ENCODE measurements at places on chromosomes 5 and 9. TPM values are rescaled to one million over a fixed set of nuclear protein-coding genes. Genes with fewer than 3 reads are reported as not detected.

REEP2 gene
- 1.6 TPM for total RNA-seq

TAF11L5 gene
- not detected for total RNA-seq

INSYN2B gene
- not detected for total RNA-seq

CARD6 gene
- total RNA-seq = 3.4 TPM

WNK2 gene
- total RNA-seq = 12.5 TPM

C5orf22 gene
- 13.9 TPM for total RNA-seq

FAM221B gene
- under 0.01 TPM for total RNA-seq

IFNE gene
- total RNA-seq = 0.09 TPM

INSL6 gene
- not detected for total RNA-seq

RNF183 gene
- total RNA-seq = 0.24 TPM

MEF2C gene
- total RNA-seq = 12.8 TPM

CATSPER3 gene
- 0.19 TPM for total RNA-seq

SPATA31E1 gene
- total RNA-seq = not detected

DNA sequence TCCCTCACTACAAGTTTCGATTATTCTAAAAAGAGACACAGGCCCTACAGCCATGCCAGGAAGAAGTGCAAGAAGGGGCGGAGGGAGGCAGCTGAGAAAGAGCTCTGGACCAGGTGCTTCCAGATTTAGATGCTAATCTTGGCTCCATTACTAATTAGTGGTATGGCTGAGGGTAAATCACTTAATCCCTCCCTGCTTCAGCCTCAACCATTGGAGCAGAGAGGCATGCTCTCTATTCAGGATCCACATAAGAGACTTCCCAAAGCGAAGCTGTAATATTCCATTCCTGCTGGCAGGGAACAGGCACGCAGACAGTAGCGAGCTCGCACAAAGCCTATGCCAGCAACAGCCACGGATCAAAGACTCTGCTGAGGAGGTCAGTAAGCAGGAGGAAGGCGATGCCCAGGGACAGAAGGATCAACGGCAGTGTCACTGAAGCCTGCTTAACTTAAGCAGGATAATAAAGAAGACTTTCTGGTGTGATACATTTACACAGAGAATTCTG, 24.2 kb downstream of the LIFR start:
- no peak for DNase-seq

DNA sequence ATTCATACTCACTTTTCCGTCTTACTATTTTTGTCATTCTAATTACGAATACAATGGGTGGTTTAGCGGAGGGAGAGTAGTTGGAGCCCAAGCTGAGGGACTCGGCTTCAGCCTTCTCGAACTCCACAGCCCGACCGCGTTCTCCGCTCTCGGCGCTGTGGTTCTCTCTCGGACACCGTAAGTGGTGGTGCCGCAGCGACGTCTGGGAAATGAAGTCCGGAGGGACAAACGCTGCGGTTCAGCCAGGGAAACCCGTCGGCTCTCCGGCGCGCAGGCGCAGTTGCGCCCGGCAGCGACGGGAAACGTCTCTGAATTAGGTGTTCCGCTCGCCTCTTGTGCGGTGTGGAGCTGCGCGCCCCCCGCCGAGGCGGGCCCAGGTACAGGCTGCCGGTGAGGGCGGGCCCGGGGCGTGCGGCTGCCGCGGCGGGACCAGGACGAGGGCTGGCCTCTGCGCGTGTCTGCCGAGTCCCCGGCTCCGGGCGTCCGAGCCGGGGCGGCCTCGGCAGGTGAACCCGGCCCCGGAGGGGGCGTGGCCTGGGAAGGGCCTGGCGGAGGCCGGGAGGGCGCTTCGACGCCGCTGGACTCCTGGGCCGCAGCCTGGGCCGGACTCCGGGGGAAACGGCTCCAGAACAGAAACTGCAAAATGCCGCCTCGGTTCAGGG, at the start of gene ZNF879:
ZNF879 (plus strand) TSS at position 277 of the 662 bp plus-strand sequence. CDS start 1,201 bp downstream, outside the sequence.
- DNase-seq = peak; percentile 93

- DNase-seq = no peak
Measured at GRCh38 chr5:142133330-142134206, 25.0 kb downstream of the NDFIP1 start.

DNA sequence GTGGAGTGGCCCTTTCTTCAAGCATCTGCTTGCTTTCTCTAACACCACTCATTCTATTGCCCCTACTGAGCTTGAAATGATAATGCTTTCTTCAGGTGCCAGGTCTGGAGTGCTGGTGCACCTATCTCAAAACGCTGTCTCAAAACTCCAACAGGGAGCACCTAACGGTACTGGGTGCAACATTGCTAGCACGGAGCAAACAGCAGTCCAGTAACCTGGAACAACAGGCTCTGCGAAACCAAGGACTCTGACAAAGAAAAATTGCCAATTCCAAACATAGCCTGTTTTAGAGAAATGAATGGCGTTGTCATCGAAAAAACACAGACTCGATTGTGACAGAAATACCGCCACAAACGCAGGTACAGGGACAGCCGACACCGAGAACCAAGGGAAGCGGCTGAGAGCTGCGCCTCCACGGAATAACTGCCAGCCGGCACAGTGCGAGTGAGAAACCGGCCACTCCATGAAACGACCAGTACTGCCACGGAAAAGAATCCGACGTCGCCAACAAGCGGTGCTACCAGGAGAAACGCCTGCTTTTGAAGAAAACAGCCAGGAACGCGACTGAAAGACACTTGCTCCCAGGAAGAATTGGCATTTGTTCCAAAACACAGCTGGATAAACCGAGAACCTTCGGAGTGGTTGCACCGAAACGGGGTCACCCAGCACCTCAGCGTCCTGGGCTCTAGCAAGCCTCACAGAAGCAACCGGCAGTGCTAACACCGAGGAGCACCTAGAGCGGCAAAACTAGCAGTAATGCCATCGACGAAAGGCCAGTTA, 3.1 kb downstream of the ANXA2R start:
- no peak for DNase-seq

GRCh38 chr5:150763023-150763769, 4.4 kb upstream of the DCTN4 start:
- no peak for DNase-seq

GRCh38 chr5:143474616-143475015, 71.1 kb upstream of the NR3C1 start:
- DNase-seq = no peak

DNA sequence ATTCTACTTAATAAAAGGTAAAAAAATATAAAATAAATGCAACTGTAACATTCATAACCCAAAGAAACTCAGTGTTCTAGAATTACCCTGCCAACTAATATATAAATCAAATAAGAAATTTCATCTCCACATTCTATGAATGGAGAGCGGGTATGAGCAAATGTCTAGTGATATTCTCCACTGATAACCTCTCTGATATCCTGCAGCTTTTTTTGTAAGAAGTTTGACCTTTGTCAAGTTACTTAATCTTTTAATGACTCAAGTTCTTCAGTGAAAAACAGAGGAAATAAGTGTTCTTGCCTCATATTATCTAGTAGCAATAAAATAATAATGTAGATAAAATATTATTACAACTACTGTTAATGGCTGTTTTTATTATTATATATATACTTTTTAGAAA, 1275.6 kb upstream of the CDH9 start:
- no peak for DNase-seq

- DNase-seq = no peak
Measured at GRCh38 chr5:39076757-39077728, 2.8 kb upstream of the RICTOR start.

GRCh38 chr5:123700624-123701287, 188.8 kb downstream of the CSNK1G3 start:
- no peak for DNase-seq

DNA sequence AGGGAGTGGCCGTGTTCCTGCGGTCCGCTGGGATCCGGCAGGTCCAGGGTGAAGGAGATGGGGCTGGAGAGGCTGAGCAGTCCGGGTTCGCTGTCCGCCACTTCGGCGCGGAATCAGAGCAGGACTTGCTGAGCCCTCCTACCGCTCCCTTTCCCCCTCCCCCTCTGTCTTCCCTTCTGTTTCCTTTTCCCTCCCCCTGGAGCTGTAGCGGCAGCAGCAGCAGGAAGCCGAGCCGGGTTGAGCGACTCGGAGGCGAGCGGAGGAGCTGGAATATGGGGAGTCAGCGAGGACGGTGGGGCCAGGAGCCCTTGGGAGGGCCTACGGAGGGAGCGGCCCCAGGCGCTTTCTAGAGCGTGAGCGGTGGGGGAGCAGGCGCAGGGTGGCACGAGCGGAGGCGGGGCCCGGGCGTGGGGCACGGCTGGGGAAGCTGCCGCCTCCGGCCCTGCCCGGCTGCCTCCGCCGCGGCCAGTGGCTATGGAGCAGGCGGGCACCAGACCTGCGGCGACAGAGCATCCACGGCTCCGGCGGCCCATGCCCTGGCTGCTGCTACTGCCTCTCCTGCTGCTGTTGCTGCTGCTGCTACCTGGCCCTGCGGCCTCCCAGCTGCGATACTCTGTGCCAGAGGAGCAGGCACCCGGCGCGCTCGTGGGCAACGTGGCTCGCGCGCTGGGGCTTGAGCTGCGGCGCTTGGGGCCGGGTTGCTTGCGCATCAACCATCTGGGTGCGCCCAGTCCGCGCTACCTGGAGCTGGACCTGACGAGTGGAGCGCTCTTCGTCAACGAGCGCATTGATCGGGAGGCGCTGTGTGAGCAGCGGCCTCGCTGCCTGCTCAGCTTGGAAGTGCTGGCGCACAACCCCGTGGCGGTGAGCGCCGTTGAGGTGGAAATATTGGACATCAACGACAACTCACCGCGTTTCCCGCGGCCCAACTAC, at the start of gene PCDHAC2:
PCDHAC2 (plus strand) TSS at position 184 of the 933 bp plus-strand sequence; CDS start at position 475, 291 bp downstream.
- no peak for DNase-seq

DNA sequence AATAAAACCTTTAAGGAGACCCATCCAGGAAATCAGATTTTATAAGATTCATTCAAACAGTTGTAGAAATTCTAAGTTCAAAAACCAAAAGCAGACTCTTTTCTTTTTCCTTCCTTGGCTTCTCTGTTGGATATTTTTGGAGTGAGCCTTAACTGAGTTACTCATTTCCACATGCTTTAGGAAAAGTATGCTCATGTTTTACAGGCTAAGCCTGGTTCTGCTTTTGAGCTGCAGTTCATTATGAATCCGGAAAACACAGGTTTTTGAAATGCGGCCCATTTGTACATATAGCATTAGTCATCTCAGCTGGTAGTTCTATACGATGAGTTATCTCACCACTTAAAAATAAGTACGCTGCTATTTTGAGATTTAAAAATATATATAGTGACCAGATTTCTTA, 156.6 kb upstream of the DMRT1 start:
- no peak for DNase-seq

- no peak for DNase-seq
Measured at GRCh38 chr9:18896531-18897179, 136.4 kb downstream of the SAXO1 start.

- no peak for DNase-seq
Measured at GRCh38 chr5:117973785-117974184, 1014.6 kb downstream of the DTWD2 start.

GRCh38 chr9:38443597-38443996, 19.3 kb upstream of the IGFBPL1 start:
- no peak for DNase-seq

DNA sequence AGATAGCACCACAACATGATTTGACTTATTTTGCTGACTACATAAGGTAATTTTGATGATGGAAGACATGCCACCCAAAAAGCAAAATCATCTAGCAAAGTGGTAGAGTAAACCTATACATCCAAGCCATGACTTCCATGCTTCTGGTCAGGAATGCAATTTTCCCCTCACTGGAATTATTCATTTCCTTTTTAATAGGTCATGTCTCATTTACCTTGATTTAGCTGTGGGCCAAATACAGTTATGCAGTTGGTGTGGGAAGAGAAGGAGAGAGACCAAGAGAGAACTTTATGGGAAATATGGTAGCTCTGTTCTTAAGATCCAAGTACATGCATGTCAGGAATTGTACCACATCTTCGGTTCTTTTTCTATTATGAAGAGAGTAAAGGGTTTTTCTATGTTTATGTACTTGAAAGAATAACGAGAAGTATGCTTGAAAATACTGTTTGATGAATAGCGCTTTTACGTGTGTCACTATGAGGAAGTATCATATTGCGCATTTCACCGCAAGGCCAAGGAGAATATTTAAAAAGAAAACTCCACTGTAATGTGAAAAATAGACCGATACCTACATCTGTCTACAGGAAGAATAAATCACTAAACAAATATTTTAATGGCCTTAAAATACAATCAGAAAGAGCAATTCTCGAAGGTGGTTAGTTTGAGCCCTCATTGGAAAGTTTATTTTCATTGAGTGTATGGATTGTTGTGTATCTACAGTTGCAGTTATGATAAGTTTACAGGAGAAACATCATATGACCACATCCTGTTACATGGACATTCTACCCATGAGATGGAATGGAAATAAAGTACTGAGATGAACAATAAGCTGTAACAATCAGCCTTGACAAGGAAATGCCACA, 134.0 kb downstream of the FOXD1 start:
- no peak for DNase-seq

GRCh38 chr5:73996151-73996755, 370.3 kb downstream of the ARHGEF28 start:
- DNase-seq = no peak

- DNase-seq = peak; percentile 47
Measured at GRCh38 chr5:4295663-4296339, 700.2 kb downstream of the IRX1 start.

GRCh38 chr5:69213513-69214215, 21.0 kb upstream of the CDK7 start:
- no peak for DNase-seq

DNA sequence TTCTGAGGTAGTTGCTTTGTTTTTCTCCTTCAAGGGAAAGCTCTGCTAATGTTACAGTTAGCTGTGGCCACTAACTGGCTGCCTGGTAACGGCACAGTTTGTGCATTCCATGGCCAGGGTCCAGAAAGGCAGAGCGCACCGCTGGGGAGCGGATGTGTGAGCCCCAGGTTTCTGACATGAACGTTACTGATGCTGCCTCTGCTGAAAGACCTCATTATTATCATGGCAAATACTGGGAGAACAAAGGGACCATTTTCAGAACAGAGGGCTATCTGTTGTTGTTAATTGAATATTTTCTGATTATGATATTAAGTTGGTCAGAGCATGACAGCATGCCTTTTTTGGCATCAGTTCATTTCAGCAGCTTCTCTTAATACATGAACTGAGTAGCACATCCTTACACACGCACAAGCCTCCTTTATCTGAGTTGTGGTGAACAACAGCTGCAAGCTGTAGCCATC, 134.1 kb downstream of the NUDT12 start:
- no peak for DNase-seq

DNA sequence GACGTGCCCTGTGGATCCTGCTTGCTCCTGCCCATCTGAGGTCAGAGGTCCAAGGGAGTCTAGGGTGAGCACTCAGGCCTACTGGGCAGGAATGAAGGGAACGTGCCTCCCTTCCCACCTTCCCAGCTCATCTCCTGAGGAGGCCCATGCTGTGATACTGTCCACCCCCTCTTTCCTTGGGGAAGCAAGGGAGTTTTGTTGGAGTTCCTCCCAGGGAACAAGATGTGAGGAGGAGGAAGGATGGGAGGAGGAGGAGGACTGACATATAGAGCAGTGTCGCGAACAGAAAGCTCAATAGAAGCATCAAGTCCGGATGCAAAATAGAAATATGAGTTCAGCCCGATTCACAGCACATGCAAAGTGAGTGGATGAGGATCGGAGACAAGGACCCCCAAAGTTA, 41.0 kb downstream of the SLC6A7 start:
- DNase-seq = no peak

GRCh38 chr5:474840-475661, 32.1 kb downstream of the EXOC3 start:
- no peak for DNase-seq

GRCh38 chr5:1247811-1248210, 22.6 kb downstream of the SLC6A18 start:
- no peak for DNase-seq

- no peak for DNase-seq
Measured at GRCh38 chr9:78301466-78301865, 4.5 kb downstream of the PSAT1 start.
